Activated T-helper 1 cell treated with anti-CD3 and anti-CD28 coated beads, Interleukin-12 subunit alpha, Interleukin-12 subunit beta, Interleukin-2, Interleukin-4 antibody, amounts not matched to agents 30 ng/mL and 10 ng/mL and 1 ng/mL, durations not matched to agents 14 hours and 24 hours and 36 hours (primary cell): ENCODE measurements at places on chromosomes 2 and 18.

GRCh38 chr18:38551881-38552280 is 986.3 kb upstream of the CELF4 start:
- no peak for DNase-seq

DNA sequence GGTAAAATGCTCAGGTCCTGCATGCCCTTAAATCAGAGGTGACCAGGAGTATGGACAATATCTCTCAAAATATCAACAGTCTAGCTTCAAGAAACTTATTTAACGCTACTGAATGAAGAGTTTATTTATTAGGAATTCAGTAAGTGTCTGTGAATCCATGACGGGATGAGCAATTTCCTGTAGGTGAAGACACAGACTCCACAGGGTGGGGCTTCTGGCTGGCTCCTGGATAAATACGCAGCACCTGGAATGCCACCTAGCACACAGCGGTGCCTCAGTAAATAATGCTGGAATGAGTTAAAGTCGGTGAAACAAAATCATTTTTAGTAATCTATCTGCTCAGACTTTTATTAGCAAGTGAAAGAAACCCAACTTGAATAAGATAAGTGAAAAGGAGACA is 29.4 kb upstream of the MBP start:
- DNase-seq, result no peak

GRCh38 chr2:238667639-238668038 is 180.2 kb upstream of the TWIST2 start:
- no peak for DNase-seq

DNA sequence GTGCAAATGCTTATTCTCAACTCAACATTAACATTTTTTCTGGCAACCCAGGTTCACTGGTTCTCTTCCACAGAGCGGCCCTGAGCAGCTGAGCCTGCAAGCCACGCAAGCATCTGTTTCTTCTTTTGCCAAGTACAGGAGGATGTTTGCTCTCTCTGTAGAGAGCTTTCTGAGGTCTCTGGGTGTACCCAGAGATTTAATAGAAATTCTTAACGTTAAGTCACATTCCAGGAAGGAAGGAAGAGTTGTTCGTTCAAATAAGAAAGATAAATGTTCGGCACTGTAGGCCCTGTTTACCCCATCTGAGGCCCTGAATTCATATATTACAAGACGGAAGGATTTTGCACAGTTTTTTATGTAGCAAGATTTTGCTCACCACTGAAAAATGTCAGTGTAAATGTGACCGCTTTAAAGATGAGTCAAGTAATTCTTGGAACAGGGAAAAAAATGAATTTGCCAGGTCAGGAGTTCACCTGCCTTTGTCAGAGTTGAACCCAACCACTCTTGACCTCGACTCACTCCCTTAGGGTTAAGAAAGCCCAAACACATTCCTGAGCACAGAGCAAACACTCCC is 30.1 kb downstream of the KCTD18 start:
- DNase-seq, result no peak

DNA sequence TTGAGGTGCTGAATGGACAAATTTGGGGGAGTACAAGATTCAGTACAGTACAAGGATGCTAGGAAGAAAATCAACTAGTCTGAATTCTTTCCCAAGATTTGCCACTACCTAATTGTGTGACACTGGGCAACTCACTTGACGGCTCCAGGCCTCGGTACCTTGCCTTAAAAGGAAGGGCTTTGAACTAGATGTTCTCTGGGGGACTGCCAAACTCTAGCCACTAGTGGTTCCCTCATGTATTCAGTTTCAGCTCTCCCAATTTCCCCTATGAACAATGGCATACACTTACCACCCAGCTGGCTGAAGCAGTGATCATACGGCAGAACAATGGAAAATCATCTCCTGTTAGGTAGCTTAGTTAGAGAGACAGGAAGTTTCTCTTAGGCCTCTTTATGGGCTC is 73.4 kb downstream of the VWC2L start:
- DNase-seq, result no peak

DNA sequence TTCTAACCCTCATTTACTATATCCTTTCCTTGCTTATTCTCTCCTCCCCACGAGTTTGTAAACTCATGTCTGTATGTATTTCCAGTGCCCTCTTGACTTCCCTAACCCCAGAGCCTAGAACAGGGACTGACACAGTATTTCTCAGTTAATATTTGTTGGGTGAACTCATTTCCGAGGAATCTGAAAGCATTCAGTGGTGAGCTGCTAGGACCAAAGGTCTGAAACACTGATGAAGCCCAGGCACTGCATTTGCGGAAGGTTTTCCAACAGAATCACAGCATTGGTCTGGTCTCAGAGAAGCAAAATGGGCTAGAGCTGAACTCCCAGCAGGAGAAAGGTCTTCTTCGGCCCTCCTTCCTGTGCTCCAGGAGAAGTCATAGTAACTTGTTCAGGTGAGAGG is 56.8 kb downstream of the SOX11 start:
- DNase-seq, result no peak

DNA sequence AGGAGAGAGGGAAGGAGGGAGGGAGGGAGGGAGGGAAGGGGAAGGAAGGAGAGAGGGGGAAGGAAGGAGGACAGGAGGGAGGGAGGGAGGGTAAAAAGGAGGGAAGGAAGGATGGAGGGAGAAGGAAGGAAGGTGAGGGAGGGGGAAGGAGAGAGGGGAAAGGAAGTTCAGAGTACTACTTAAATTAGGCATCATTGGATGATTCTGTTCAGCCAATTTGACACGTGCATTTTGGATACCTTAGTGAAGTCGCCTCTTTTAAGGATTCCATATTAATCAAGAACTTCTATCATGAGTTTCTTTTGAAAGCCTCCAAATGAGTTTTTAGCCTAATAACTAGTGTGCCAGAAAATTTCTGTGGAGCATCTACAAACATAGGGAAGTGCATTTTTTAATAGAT is 62.9 kb downstream of the FEZ2 start:
- DNase-seq, result no peak

DNA sequence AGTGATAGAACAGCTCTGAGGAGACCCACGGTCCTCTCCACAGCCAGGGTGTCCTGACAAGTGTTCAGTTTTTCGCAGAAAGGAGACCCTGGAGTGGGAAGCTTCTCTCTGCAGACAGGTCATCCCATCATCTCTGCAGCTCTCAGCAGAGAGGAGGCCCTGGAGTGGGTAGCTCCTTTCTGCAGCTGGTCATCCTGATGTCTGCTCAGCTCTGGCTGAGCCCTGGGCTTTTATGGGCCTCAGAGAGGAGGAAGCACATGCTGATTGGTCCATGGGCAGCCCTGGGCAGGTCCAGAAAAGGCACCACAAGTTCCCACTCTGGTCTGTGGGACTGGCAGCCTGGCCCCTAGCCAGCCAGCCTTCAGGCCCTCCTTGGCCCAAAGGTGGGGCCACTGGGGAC is 72.3 kb upstream of the ST3GAL5 start:
- DNase-seq, result no peak

DNA sequence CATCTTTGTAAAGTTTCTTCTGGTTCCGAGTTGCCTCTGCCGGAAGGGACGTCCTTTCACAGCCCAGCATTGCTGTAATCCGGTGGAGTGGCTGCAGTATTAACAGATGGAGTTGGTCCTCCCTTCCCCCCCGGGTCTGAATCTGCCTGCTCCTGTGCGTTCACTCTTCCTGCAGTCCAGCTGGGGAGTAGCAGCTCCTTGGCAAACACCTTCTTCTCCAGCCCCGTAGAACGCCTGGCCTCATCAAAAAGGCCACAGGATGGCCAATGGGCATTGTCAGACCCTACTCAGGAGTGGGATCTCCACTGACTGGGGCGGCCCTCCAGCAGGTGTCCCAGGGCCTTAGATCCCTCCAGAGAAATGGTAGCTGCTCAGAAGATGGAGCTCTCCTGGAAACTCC is 234.0 kb downstream of the FAM210A start:
- DNase-seq, result no peak
